Activated CD4-positive, alpha-beta memory T cell treated with anti-CD3 and anti-CD28 coated beads for 36 hours (primary cell): ENCODE measurements at places on chromosomes 2 and 18. TPM values are rescaled to one million over a fixed set of nuclear protein-coding genes. Genes with fewer than 3 reads are reported as not detected.

Gene RNF181
- total RNA-seq = 120 TPM

GRCh38 chr2:175836361-175836760, 165.7 kb downstream of the LNPK start:
- H3K4me1 ChIP-seq = no peaks in the 10 kb centered on the region
- no peak overlapping the region for H3K4me3 ChIP-seq
- no peak for DNase-seq
- H3K36me3 ChIP-seq = no peaks in the 10 kb centered on the region
- no peak overlapping the region for H3K27ac ChIP-seq

Gene DRC1
- total RNA-seq = not detected

- peaks cover 7% of the 10 kb centered on the region for H3K36me3 ChIP-seq
- H3K27ac ChIP-seq = peak overlapping the region; percentile 99
- peaks cover 61% of the 10 kb centered on the region for H3K4me1 ChIP-seq
- H3K4me3 ChIP-seq = peak overlapping the region; percentile 95
- H3K27me3 ChIP-seq = peaks cover 2% of the 10 kb centered on the region
- peak; percentile 35 for DNase-seq
These were observed 1.5 kb downstream of the KLF7 start for GRCh38 chr2:207164006-207164831.

- no peaks in the 10 kb centered on the region for H3K4me1 ChIP-seq
- no peak for DNase-seq
- H3K4me3 ChIP-seq = no peak overlapping the region
- no peak overlapping the region for H3K27ac ChIP-seq
- H3K36me3 ChIP-seq = no peaks in the 10 kb centered on the region
- H3K27me3 ChIP-seq = no peaks in the 10 kb centered on the region
These were observed 65.3 kb upstream of the MAPK4 start for GRCh38 chr18:50494569-50494968.

- no peak overlapping the region for H3K27ac ChIP-seq
- H3K4me3 ChIP-seq = no peak overlapping the region
- DNase-seq = no peak
- H3K36me3 ChIP-seq = no peaks in the 10 kb centered on the region
- no peaks in the 10 kb centered on the region for H3K4me1 ChIP-seq
These were observed 771.7 kb downstream of the CPS1 start for GRCh38 chr2:211328126-211328525.

- no peaks in the 10 kb centered on the region for H3K27me3 ChIP-seq
- DNase-seq = no peak
- no peak overlapping the region for H3K27ac ChIP-seq
- no peaks in the 10 kb centered on the region for H3K4me1 ChIP-seq
- H3K4me3 ChIP-seq = no peak overlapping the region
- no peaks in the 10 kb centered on the region for H3K36me3 ChIP-seq
These were observed 309.5 kb upstream of the CCDC68 start for GRCh38 chr18:55268628-55269275.

- H3K36me3 ChIP-seq = no peaks in the 10 kb centered on the region
- no peak overlapping the region for H3K4me3 ChIP-seq
- peaks cover 4% of the 10 kb centered on the region for H3K27me3 ChIP-seq
- no peak for DNase-seq
- H3K27ac ChIP-seq = no peak overlapping the region
These were observed 9.6 kb downstream of the SNTG2 start for GRCh38 chr2:960061-960736.

Gene STK39
- 55.4 TPM for total RNA-seq

Gene KLHL14
- total RNA-seq = not detected

- H3K27me3 ChIP-seq = no peaks in the 10 kb centered on the region
- DNase-seq = no peak
- no peaks in the 10 kb centered on the region for H3K4me1 ChIP-seq
- H3K27ac ChIP-seq = no peak overlapping the region
These were observed 81.0 kb downstream of the EDAR start for GRCh38 chr2:108907822-108908712.

Gene SPEG
- total RNA-seq = 1.7 TPM

- no peaks in the 10 kb centered on the region for H3K4me1 ChIP-seq
- H3K36me3 ChIP-seq = no peaks in the 10 kb centered on the region
- peaks cover 46% of the 10 kb centered on the region for H3K27me3 ChIP-seq
- peak; percentile 4 for DNase-seq
- H3K27ac ChIP-seq = no peak overlapping the region
- no peak overlapping the region for H3K4me3 ChIP-seq
These were observed 11.7 kb downstream of the LIMS2 start for GRCh38 chr2:127663566-127664064.

Gene SPDYA
- 1.1 TPM for total RNA-seq

Gene CIDEA
- not detected for total RNA-seq

DNA sequence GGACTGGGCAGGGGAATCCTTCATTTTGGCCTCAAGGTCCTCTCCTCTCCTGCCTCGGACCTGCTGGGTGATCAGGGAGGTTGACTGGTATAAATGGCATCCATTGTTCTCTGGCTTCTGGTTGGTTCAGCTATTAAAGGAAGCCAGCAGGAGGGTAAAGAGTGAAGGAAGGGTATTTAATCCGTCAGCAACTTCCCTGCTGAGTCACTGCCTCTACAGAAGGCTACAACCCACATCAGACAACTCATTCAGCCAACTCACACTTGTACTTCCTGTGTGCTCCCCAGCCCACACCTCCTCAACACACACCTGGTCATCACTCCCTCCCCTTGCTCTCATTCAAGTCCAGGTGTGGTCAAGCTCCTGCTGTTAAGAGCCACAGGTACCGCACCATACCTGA, 68.3 kb upstream of the MRPS9 start:
- no peak overlapping the region for H3K4me3 ChIP-seq
- H3K27ac ChIP-seq = no peak overlapping the region
- H3K36me3 ChIP-seq = no peaks in the 10 kb centered on the region
- DNase-seq = no peak

GRCh38 chr18:63179422-63179821, 140.1 kb downstream of the BCL2 start:
- DNase-seq = no peak
- H3K36me3 ChIP-seq = peaks cover 10% of the 10 kb centered on the region
- no peak overlapping the region for H3K4me3 ChIP-seq
- H3K27me3 ChIP-seq = no peaks in the 10 kb centered on the region
- peaks cover 78% of the 10 kb centered on the region for H3K4me1 ChIP-seq
- H3K27ac ChIP-seq = peak overlapping the region; percentile 16

DNA sequence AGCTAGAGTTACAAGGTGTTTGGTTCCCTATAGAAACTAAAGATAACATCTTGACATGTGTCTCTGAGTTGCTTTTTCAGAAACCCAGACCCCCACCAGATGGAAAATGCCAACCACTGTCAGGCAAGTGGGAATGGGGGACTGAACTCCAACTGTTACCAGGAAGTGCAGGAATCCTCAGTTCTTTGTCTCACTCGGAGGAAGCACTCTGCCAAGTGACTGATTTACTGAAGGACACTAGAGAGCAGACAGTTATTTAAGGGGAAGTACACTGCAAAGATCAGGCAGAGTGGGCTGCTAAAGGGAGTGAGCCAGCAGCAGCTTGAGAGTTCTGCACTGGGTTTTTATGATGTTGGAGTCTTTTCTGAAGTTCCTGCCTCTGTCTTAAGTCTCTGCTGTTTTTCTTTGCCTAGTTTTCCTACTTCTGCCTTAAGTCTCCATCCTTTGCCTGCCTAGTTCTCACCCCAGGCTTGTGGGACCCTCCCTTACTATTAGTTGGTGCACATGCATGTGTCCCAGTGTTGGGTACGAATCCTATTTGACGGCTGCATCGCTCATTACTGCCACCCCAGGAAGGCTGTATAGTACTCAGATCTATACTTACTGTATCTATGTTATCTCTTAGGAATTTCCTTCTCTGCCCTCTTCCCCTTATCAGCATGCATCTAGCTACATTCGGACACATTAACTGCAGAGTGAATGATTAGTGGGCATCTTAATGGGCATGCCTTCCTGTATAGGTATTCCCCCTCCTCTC, 97.1 kb downstream of the TEX51 start:
- no peak for DNase-seq
- no peaks in the 10 kb centered on the region for H3K36me3 ChIP-seq
- H3K4me3 ChIP-seq = no peak overlapping the region
- peaks cover 1% of the 10 kb centered on the region for H3K4me1 ChIP-seq

GRCh38 chr2:165874445-165875039, 79.0 kb downstream of the TTC21B start:
- peaks cover 6% of the 10 kb centered on the region for H3K36me3 ChIP-seq
- no peak overlapping the region for H3K27ac ChIP-seq
- H3K4me3 ChIP-seq = no peak overlapping the region
- H3K4me1 ChIP-seq = peaks cover 25% of the 10 kb centered on the region
- no peaks in the 10 kb centered on the region for H3K27me3 ChIP-seq

- DNase-seq = no peak
- H3K27me3 ChIP-seq = no peaks in the 10 kb centered on the region
- no peaks in the 10 kb centered on the region for H3K4me1 ChIP-seq
- no peaks in the 10 kb centered on the region for H3K36me3 ChIP-seq
- no peak overlapping the region for H3K27ac ChIP-seq
These were observed 106.1 kb upstream of the NETO1 start for GRCh38 chr18:72973841-72974240.

- H3K36me3 ChIP-seq = peaks cover 16% of the 10 kb centered on the region
- H3K4me1 ChIP-seq = peaks cover 56% of the 10 kb centered on the region
- H3K4me3 ChIP-seq = peak overlapping the region; percentile 72
These were observed 120.2 kb downstream of the NFATC1 start for GRCh38 chr18:79515944-79516351.

Gene SCN9A
- not detected for total RNA-seq

Gene ABCB11
- not detected for total RNA-seq

DNA sequence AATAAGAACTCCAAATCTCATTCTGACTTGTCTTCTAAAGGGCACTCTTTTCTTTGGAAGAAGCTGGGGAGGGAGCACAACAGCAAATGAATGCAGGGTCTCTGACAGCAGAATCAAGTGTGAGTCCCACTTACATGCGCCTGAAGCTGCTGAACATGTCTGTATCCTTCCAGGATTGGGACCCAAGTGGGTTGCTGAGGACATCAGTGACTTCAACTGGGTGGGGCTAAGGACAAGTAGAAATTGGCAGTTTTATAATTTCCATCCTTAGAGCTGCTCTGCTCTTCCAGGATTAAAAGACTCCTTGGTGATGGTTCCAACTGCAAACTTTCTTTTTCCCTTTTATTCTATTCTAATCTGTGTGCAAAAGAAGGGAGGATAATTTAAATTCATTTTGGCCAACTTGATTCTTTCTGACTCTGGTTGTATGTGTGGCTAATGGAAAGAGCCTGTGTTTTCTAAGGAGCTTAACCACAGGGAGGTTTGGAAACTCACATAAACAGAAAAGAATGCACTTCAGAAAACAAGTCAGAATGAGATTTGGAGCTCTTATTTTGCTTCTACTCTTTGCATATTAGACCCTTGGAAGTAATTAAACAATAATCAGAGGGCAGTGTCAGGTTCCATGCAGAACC, 20.6 kb downstream of the ANTXR1 start:
- H3K27ac ChIP-seq = no peak overlapping the region
- no peaks in the 10 kb centered on the region for H3K36me3 ChIP-seq
- H3K27me3 ChIP-seq = peaks cover 18% of the 10 kb centered on the region
- H3K4me1 ChIP-seq = no peaks in the 10 kb centered on the region
- no peak for DNase-seq
- H3K4me3 ChIP-seq = no peak overlapping the region

Gene TFPI
- total RNA-seq = not detected

DNA sequence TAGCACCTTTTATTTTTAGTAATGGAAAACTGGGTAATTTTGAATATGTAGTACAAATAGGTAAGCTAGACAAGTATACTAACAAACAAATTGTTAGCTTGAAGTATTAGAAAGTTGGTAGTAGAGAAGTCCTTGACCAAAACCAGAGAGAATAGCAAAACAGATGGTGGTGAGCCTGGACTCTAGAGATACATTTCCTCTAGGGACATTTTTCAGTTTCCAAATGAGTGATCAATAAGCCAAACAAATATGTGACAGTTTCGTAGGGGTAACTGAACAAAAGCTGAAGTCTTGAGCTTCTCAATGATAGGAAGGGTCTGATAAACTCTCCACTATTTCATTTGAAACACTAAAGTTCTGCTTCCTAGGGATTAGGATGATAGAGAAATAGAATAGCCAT, 692.0 kb upstream of the FAM98A start:
- no peak overlapping the region for H3K4me3 ChIP-seq
- H3K4me1 ChIP-seq = no peaks in the 10 kb centered on the region
- H3K27ac ChIP-seq = no peak overlapping the region
- DNase-seq = no peak
- no peaks in the 10 kb centered on the region for H3K36me3 ChIP-seq

Gene SERPINB2
- total RNA-seq = not detected

- peaks cover 7% of the 10 kb centered on the region for H3K4me1 ChIP-seq
- H3K27ac ChIP-seq = no peak overlapping the region
- peaks cover 24% of the 10 kb centered on the region for H3K36me3 ChIP-seq
These were observed 204.9 kb downstream of the FAM210A start for GRCh38 chr18:13521418-13521817.

DNA sequence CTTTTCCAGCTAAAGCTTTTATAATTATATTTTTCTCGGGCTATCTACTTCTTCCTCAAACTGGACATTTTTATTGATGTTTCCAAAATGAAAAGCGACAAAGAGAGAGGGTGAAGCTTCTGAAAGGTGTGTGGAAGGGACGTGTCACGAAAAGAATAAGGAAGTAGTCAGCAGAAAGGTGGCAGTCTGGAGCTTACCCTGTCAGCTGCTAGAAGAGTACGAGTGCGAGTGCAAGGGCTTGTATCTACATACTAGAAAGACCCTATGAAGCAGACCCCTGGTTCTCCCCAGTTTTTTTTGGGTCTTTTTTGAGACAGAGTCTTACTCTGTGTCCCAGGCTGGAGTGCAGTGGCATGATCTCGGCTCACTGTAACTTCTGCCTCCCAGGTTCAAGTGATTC, 14.6 kb downstream of the FHL2 start:
- H3K4me1 ChIP-seq = no peaks in the 10 kb centered on the region
- no peak overlapping the region for H3K27ac ChIP-seq
- no peaks in the 10 kb centered on the region for H3K27me3 ChIP-seq
- no peaks in the 10 kb centered on the region for H3K36me3 ChIP-seq
- DNase-seq = no peak

DNA sequence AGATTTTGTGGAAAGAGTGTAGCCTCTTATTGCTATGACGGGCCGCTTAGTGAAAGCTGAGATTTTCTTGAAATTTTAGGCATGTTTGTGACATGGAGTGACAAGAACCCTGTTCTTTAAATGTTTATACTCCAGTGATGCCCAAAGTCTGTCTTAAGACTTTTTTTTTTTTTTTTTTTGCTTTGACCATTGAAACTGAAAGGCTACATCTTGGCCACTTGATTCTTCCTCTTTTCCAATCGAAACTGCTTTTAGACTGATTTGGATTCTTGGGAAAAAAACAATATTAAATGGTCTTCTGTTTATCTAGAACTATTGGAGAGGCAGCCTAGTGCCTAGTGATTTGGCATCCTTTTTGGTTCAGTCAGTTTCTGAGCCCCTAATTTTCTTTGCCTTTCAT, 2.4 kb upstream of the SLC8A1 start:
- no peak for DNase-seq
- H3K4me1 ChIP-seq = peaks cover 8% of the 10 kb centered on the region
- no peak overlapping the region for H3K27ac ChIP-seq
- no peak overlapping the region for H3K4me3 ChIP-seq
- peaks cover 26% of the 10 kb centered on the region for H3K27me3 ChIP-seq
- H3K36me3 ChIP-seq = no peaks in the 10 kb centered on the region

DNA sequence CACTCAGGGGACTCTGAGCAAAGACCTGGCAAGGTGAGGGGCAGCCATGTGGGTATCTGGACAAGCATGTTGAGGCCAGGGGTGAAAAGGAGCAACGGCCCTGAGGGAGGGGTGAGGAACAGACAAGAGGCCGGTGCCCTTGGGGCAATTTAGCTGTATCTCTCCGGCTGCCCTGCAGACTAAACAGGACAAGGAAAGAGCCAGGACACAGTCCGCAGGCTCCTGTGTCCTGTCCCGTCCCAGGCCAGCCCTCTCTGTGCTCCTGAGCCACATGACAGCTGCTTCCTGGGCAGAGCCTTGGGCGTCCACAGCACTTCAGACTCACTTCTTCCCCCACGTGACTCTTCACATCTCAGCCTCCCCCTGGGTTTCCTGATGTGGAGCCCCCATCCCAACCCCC, 206.1 kb downstream of the KLHL29 start:
- no peaks in the 10 kb centered on the region for H3K4me1 ChIP-seq
- no peak overlapping the region for H3K4me3 ChIP-seq

Gene GCG
- total RNA-seq = not detected
